Activated CD8-positive, alpha-beta memory T cell treated with anti-CD3 and anti-CD28 coated beads for 24 hours (primary cell): ENCODE measurements at places on chromosomes 16 and 17.

- no peak for DNase-seq
Observed at GRCh38 chr16:14524979-14525378, 105.1 kb downstream of the PARN start.

DNA sequence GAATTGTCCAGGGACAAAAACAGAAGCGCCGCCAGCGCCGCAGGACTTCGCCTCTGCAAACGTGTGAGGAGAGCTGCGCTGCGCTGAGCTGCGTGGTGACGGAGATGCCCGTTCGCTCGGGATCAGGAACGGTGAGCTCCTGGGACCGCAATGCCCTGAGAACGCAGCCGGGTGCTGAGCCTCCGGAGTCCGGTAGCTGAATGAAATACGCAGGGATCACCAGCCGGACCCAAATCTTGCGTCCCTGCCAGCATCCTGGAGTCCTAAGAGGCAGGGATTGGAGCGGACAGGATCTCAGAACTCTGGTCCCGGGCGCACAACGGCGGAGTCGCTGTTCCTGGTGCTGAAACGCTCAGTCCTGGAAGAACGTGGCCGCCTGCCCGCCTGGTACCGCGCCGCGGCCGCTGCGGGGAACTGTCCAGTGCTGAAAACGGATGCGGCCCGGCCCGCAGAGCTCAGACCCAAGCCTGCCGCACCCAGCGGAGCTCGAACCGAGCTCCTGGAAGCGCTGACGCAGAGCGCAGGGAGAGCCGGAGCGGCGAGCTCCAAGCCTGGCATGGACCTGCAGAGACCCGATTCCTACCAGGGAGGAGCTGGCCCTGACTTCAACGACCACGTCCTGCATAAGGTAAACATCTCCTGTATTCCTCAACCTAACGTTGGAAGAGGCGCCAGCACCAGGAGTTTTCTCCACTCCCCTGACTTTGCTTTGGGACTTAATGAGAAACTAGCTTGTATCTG is 41.5 kb downstream of the CD300LF start:
- peak; percentile 84 for DNase-seq

GRCh38 chr17:36127911-36128310 is 24.3 kb downstream of the CCL4 start:
- no peak for DNase-seq

- no peak for DNase-seq
Observed at GRCh38 chr16:59369523-59369922, 635.4 kb upstream of the GOT2 start.

- no peak for DNase-seq
Observed at GRCh38 chr16:21991621-21992020, 9.3 kb downstream of the PDZD9 start.
